WTC11 (cell line): ENCODE measurements at places on chromosomes 11 and 22.
A peak's percentile ranks its signal among the peaks of the same experiment; 100 is the strongest.

DNA sequence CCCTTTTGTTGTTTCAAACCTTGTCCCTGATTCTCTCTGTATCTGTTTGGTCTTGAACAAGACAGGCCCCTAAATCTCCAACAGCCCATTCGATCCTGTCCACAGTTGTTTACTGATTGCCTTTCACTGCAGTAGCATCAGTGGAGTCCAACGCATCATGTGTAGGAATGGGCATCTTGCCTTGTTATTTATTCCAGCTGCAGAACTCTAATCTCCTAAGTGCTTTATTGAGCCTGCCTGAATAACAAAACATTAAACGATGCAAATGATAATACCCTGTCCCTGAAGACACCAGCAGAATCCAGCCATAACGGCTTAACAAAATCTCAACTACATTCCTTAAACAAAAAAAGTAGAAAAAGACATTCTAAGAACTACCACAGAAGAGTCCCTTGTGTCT, 50.1 kb downstream of the SLC35F2 start:
- no peak for DNase-seq

- no peak for DNase-seq
These were observed 5.6 kb downstream of the RGL4 start for GRCh38 chr22:23696326-23696851.

DNA sequence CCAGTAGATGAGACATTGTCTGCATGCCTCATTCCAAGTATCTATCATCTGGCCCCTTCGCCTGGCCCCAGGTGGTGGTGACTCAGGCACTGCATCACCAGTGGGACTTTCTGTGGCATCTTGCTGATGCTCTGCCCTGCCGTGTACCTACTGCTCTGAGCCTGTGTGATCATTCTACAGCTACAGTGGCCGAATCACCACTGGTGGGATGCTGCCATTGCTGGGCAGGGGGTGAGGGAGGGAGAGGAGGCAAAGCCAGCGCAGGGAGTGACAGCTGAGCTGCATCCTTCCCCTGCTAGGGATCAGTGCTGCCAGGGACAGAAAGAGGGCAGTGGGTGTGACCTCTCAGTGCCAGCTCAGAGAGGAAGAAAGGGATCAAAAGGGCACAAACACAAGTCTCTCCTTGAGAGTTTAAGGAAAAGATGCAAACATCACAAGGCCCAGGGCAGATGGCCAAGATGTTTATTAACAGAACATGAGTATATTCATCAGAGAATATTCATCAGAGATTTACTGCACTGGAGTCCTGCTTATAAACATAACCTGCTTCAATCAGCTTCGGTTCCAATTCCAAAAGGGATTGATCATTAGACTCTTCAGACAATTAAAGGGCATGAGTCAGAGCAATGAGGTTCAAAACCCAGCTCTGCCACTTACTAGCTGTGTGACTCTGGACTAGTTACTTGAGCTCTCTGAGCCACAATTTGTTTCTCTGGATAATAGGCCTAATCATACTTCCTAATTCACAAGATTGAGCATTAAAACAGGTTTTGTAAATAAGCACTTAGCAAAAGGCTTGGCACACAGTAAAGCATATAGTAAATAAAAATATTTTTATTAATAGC, 109.8 kb downstream of the NAT10 start:
- DNase-seq = no peak

GRCh38 chr22:48669986-48670716, 1157.5 kb downstream of the BRD1 start:
- DNase-seq = no peak

- no peak for DNase-seq
These were observed 14.0 kb upstream of the PARVG start for GRCh38 chr22:44166498-44167276.

DNA sequence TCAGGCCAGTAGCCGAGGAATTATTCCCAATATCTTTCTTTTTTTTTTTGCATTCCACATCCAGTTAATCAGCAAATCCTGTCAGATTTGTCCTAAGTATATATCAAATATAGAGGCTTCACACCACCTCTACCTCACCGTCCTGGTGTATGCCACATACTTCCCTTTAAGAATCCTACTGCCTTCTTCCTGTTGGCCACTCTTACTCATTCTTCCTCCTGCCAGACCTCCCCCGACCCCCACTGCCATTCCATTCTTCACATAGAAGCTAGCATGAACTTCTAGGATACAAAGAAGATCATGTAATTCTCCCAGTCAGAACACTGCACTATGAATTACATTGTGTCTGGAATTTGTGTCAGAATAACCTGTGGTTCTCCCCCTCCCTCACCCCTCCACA, 89.5 kb downstream of the TRIM44 start:
- DNase-seq = no peak

GRCh38 chr11:96340555-96340885, 2.5 kb downstream of the MAML2 start:
- DNase-seq = no peak

DNA sequence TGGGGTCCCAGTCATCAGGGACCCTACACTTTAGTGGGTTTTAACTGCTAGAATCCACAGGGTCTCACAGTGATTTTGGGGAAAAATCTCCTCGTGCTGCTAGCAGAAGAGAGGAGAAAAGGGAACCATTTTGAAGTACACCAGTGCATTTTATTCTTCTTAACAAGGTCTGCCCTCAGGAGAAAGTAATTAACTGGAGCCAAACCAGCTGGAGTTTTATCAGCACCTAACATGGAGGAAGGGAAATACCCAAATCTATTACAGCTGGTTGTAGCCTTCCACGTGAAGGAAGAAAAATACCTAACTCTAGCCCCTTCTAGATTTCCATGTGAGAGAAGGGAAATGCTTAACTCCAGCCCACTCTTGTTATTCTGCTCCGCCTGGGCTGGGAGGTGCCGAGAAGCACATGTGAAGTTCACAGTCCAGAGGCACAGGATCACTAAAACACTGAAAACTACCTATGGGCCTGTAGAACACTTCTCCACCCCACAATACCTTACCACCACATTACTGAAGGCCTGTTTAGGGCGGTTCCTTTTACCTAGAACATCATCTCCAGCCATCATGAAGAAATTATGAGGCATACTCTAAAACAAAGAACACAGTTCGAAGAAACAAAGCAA, 31.3 kb upstream of the TEAD1 start:
- DNase-seq = no peak

GRCh38 chr11:111841370-111842053, 29.9 kb downstream of the ALG9 start:
- peak; percentile 92 for DNase-seq

- no peak for DNase-seq
These were observed 13.1 kb upstream of the ACCSL start for GRCh38 chr11:44034639-44035038.

DNA sequence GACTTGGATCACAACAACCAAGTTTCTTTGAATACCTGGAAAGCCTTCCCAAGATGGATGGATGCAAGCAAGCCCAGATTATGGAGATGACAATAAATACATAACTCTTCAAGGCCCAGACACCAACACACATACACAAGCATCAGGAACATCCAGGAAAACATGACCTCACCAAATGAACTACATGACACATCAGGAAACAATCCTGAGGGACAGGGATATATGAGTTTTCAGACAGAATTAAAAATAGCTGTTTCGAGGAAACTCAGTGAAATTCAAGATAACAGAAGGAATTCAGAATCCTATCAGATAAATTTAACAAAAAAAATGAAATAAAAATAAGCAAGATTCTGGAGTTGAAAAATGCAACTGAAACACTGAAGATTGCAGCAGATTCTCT, 659.4 kb downstream of the METTL15 start:
- DNase-seq = no peak

DNA sequence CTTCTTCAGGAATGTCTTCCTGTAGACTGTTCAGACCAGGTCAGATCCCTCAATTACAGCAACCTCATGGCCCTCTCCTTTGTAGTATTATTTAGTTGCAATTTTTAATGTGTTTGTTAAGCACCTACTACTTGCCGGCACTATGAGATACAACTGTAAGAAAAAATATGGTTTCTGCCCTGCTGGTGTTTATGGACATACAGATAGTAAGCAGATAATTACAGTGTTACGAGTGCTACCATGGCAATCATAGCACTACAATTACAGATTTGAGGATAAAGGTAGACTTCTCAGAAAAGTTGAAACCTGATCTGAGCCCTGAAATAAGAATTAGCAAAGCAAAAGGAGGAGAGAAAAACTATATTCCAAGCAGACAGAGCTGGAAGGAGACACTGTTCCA, 2.8 kb downstream of the LRRC51 start:
- no peak for DNase-seq

- DNase-seq = no peak
These were observed 30.4 kb downstream of the OPCML start for GRCh38 chr11:133501643-133502539.
